ENCODE measurements at places on chromosomes 2 and 18.

DNA sequence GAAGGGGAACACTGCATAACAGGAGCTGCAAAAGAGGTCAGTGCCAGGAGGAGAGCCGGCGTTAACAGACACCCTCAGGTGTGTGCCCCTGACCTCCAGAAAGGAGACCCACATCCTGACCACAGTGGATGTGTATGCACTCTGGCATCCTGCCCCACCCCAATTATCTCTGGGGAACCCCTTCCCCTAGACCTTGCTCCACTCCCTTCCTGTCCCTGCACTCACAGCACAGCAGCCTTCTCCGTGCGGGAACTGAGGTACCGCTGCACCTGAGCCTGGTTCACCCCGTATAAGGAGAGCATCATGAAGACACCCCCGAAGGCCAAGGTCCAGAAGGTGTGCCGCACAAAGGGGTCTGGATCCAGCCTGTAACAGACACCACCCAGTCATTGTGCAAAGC, 7.3 kb upstream of the ATRAID start:
- no peak for DNase-seq

DNA sequence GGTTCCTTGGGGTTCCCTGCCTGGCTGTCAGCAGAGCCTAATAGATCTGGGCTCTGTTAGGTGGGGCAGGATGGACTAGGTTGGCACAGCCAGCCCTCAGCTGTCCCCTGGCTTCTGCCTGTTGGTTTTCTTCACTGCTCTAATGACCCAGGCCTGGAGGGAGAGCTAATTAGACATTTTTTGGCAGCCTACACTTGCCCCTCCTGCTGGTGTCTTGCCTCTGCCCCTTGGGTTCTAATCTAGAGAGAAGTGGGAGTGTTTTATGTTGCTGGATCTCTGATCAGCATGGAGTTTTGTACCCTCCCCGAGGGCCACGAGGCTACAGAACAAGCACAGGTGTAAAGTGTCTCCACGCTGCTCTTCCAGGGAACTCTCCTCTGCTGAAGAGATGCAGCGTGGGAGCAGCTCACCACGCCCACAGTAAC, 199.4 kb upstream of the RASGRP3 start:
- no peak for DNase-seq

DNA sequence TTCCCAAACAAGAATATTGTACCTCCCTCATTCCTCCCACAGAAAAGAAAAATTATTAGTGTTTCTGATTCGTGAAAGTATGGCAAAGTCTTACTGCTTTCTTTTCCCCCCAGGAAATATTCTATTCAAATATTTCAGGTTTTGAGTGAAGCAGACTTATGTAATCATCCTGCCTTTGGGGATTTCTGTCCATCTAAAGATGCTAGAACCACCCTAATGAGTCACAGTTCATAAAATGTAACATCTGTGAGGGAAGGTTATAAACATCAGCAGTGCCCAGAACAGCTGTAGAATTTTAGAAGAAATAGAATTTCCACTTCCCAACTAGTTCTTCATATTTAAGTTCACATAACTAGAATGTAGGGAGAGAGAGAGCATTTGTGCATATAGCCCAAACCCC, 39.0 kb downstream of the EEF1B2 start:
- no peak for DNase-seq

GRCh38 chr18:44672506-44672905, 8.2 kb upstream of the SETBP1 start:
- no peak for DNase-seq

DNA sequence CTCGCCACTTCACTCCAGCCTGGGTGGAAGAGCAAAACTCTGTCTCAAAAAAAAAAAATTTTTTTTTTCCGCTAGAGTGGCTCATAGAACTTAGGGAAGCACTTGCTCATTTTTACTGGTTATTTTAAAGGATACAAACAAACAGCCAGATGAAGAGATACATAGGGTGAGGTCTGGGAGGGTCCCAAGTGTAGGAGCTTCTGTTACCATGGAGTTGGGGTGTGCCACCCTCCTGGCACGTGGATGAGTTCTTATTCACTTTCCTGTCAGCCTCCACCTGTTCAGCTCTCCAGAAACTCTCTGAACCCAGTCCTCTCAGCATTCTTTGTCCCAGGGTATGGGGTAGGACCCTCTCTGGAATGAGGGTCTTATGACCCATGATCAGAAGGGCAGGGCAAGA, 4.9 kb upstream of the MAT2A start:
- DNase-seq: no peak

DNA sequence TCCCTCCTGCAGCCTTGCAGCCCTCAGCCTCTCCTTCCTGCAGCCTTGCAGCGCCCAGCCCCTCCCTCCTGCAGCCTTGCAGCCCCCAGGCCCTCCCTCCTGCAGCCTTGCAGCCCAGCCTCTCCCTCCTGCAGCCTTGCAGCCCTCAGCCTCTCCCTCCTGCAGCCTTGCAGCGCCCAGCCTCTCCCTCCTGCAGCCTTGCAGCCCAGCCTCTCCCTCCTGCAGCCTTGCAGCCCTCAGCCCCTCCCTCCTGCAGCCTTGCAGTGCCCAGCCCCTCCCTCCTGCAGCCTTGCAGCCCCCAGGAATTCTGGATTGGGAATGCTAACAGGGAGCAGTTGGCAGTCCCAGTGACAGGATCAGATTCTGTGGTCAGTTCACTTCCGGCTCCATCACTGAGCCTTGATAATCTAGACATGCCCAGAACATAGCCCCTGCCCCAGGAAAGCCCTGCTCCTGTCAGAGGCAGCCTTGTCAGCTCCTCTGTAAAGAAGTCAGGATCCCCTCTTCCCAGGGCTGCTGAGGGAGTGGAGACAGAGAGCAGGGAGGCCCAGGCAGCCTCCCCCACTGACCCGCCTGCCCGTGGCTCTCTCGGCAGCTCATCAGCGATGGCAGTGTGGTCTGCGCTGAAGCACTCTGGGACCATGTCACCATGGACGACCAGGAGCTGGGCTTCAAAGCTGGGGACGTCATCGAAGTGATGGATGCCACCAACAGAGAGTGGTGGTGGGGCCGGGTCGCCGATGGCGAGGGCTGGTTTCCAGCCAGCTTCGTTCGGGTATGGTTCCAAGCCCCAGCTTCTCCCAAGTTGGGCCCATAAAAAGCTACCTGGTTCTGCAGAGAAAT, 54.8 kb downstream of the FAM168B start:
- DNase-seq: no peak

- DNase-seq: no peak
These were observed 10.5 kb downstream of the TM4SF20 start for GRCh38 chr2:227368574-227368973.

DNA sequence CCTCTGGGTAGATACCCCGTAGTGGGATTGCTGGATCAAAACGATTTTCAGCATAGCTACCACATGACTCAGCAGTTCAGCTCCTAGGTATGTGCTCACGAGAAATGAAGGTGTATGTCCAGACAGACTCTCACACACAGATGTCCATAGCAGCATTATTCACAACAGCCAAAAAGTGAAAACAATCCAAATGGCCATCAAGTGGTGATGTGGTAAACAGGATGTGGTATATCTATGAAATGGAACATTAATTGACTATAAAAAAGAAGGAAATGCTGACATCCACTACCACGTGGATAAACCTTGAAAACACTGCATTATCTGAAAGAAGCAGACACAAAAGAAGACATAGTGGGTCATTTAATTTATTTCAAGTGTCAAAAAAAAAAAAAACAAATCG, 241.9 kb downstream of the EIPR1 start:
- no peak for DNase-seq

Data from activated CD4-positive, alpha-beta T cell treated with anti-CD3 and anti-CD28 coated beads, Interleukin-2, amount 50 U/mL, for 48 hours (primary cell).